ENCODE measurements at places on chromosomes 16 and 17.
A peak's percentile ranks its signal among the peaks of the same experiment; 100 is the strongest.

- no peak for DNase-seq
These were observed 5.0 kb downstream of the SOST start for GRCh38 chr17:43753493-43754129.

DNA sequence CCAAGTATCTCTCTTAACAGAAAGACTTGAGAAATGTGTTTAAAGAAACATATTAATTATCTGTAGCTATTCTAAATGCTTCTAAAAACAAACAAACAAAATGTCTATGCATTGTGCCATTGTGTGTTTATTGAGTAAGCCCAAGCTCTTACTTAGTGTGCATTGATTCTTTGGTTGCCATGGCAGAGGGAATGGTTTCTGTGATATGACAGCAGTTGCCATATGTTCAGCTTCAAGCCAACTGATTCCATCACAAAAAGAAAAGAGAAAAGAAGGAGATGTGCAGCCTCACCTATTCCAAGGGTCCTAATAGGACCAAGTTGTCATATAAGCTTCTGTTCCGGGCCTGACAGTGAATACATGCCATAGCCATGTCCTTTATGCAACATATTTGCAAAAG, 457.5 kb downstream of the TOX3 start:
- DNase-seq = no peak

- DNase-seq = no peak
These were observed 1.5 kb downstream of the TPSG1 start for GRCh38 chr16:1223355-1224214.

DNA sequence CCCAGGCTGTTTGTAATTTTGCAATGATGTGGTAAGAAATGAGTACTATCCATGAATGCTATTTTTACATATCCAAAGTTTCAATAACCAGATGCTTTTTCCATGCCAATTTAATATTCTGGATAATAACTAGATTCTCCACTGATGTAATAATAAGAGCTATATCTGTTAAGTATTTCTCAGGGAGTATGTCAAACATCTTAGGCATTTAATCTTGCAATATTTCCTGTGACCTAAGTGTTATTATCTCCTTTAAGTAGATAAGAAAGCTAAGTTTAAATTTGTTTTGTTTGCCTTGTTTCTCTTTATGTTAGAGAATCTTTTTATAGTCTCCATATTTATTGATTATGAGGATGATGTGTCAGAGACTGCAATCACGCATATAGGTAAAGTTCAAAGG, 32.3 kb upstream of the HS3ST3A1 start:
- DNase-seq = no peak

GRCh38 chr17:62767997-62768396, 40.1 kb downstream of the MARCHF10 start:
- peak; percentile 16 for DNase-seq
